Cerebellar cortex (tissue), 1 donor: ENCODE measurements at places on chromosomes 7 and 10.

DNA sequence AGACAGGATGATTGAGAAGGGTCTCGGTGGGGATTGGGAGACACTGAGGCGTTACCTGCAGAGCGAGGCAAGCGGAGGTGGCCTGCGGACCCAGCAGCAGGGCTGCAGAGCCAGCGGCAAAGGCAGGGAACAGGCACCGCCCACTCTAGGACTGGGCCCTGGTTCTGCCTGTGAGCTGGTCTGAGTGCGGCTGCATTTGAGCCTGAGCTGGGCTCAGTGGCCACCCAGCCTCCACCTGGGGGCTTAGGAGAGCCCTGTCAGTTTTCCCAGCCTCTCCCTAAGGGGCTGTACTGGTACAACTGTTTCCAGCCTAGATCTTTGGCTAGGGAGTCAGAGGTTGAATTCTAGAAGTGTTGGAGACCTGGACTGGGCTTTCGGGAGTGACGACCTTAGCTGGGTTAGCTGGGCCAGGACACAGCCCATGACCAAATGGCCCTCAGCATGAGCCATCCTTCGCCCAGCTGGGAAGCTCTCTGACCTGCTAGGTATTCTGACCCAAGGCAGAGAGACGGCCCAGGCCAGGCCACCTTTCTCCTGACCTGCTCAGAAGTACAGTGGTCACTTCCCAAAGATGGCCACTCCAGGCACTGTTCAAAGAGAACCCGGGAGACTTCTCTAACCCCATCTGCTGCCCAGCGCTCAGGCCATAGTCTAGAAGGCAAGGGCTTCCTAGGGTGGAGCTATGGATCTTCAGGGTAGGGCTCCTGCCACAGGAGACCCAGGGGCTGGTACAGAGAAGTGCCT is 64.9 kb downstream of the PAX2 start:
- DNase-seq: no peak

GRCh38 chr10:8386781-8387180 is 332.3 kb downstream of the GATA3 start:
- DNase-seq: no peak

DNA sequence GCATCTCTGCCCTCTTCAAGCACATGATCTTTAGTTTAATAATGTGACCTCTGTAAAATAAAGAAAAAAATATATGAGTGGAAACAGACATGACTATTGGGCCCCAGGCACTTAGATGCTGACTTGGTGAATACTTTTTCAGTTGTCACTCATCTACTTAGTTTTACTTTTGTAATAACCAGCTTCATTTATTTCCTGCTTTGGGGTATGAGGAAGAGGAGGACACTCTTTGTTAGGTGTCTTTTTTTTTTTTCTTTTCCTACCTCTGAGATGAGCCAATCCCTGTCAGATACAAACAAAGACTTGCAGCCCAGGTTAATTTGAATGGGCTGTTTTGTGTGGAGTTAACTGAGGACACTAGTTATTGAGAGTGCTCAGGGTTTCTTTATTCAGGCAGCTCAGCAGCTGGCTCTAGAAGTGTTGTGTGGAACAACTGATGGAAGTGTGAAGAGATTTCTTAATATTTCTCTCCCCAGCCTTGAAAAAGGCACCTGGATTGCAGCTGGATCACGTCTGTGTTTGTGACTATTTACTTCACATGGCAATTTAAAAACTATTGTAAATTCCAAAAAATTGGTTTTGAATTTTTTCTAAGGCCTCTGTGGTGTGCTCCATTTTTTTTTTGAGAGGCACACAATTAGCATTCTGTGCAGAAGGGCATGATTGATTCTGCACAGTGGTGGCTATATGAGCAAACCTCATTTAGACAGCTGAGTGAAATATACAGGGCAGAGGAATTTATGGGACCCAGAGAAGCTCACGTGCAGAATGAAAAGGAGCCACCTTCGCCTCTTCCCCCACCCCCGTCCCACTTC is 333.8 kb downstream of the LRMDA start:
- no peak for DNase-seq

DNA sequence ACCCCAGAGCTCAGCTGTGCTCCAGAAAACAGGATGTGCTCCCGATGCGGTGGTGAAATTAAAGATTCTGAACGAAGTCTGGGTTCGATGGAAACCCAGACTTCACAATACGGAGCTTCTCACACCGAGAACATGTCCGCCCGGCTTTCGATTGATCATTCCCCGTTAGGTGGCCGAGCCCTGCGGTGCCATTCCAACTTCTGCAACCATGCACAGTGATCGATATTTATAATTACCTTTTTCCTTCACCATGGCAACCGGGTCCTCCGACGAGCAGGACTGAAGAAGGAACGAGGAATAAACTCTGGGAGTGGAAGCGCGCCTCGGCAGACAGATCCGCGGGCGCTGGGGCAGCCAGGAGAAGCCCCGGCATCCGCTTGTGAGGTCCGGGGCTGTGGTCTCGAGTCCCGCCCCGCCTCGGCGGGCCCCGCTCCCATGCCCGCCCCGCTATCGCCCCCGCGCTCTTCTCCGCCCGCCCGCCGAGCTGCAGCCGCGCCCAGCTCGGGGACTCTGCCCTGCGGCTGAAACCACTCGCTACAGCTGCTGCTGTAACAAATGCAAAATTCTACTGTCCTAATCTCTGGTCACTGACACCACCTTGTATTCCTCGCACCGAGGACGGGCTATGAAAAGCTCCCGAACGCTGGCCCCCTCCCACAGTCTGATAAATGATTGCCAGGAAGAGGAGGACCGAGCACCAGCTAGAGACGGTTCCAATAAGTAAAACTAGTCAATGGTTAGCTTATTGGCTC is 26.2 kb downstream of the ABLIM1 start:
- DNase-seq: no peak

- DNase-seq: no peak
Measured at GRCh38 chr10:88617772-88618300, 31.3 kb downstream of the LIPJ start.

GRCh38 chr7:102935450-102936115 is 22.8 kb downstream of the LRRC17 start:
- no peak for DNase-seq

DNA sequence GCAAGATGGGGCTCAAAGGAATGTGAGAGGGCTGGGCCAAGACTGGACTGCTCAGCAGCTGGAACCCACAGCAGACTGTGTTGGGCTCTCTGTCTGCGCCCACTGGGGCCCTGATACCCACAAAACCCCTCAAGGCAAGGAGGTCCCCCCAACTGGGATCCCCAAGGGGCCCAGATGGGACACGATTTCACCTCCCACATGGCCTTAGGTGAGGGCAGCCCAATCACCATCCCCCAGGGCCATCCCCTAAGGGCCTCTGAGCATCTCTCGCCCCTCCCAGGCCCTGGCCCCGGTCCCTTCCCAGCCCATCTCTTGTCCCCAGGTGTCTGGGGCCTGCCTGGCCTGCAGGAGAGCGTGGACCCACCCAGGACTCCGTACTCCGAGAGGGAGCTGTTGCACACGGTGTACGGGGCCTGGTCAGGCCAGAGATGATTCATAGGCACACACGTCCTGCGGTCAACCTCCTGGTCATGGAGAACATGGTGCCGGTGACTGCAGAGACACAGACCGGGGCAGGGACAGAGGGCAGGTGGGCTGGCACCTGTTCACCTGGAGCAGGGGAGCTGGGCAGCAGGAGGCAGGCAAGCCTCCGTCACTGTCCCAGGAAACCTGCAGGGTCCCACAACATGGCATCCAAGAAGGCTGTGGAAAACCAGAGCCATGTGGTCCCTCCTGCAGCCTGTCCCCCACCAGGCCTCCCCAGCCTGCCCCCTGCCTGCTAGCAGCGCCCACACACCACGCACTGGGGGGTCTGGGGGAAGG is 21.6 kb downstream of the OGDHL start:
- no peak for DNase-seq

GRCh38 chr7:6637544-6638229 is 569 bp downstream of the ZNF316 start:
- no peak for DNase-seq

GRCh38 chr7:16542401-16542800 is 15.8 kb downstream of the LRRC72 start:
- no peak for DNase-seq

DNA sequence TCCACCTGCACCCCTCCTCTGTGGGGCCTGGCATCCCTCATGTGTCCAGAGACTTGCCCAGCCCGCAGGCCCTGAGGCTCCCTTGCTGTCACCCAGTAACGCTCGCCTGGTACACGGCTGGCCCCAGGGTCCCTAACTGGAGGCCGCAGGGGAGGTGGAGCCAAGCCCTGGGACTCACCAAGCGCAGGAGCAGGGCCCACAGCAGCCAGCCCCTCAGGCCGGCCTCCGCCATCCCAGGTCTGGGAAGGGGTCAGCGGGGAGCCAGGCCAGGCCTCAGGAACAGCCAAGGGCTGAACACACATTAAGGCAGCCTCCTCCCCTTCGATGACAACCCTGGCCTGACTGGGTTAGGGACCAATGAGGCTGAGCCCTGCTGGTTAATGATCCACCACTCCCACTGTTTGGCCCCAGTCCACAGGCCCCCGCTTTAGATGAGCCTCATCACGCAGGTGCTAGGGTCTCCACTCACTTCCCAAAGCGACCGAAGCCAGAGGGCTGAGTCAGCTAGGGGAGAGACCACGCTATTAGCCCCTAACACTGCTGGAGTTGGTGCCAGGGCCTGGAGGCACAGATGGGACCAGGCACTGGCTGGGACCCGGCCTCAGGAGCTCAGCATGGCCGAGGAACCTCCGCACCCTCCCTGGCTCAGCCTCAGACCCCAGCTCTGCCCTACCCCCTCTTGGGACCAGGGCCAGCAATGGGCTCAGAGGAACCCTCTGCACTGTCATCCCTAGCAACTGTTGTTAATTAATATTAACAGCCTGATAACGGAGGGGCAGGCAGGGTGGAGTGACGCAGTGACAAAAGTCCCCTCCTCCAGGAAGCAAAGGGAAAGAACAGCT is at the start of gene NPC1L1:
Gene NPC1L1, minus strand, starts transcription at position 303 of the 842 bp plus-strand sequence. Its CDS starts 71 bp downstream, at position 232.
- DNase-seq: no peak

- no peak for DNase-seq
Measured at GRCh38 chr10:72323108-72323749, 31.5 kb downstream of the DNAJB12 start.

- no peak for DNase-seq
Measured at GRCh38 chr7:150631866-150632864, at the start of gene GIMAP6. GIMAP6 (minus strand) TSS chr7:150632385; CDS start chr7:150630142, 2,243 bp downstream.

DNA sequence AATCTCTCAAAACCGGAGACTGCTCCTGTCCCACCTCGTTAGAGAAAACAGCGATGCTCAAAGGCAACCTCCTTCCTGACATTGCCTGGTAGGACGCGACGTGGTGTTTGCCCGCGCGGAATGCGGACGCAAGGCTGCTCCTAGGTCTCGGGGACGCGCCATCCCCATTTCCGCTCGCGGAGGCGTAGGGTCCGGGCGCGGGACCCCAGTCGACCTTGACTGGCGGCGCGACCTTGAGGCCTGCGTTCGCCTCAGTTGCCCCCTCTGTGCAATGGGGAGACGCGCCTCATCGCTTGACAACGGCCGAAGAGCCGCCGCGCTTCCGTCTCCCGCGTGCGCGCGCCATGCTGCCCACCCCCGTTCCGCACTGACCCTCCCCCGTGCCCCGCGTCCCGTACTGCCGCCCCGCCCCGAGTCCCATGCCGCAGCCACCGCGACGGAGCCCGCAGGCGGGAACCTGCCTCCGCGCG is 412 bp upstream of the PPIA start:
- peak; percentile 69 for DNase-seq

DNA sequence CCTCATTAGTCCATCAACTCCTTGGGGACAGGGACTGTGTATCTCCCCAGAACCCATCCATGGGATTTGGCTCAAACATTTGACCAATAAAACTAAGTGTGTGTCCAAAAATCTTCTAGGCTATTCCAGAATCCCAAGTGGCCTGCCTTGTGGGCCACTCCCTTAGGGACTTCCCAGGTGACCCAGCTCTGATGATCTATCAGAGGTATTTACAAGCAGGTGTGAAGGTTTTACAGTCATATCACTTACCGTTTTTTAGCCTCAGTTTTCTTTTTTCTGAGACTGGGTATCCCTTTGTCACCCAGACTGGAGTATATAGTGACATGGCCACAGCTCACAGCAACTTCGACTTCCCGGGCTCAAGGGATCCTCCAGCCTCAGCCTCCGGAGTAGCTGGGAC is 64.4 kb downstream of the PIP4K2A start:
- DNase-seq: no peak

- no peak for DNase-seq
Measured at GRCh38 chr10:56973766-56974165, 612.7 kb upstream of the ZWINT start.

DNA sequence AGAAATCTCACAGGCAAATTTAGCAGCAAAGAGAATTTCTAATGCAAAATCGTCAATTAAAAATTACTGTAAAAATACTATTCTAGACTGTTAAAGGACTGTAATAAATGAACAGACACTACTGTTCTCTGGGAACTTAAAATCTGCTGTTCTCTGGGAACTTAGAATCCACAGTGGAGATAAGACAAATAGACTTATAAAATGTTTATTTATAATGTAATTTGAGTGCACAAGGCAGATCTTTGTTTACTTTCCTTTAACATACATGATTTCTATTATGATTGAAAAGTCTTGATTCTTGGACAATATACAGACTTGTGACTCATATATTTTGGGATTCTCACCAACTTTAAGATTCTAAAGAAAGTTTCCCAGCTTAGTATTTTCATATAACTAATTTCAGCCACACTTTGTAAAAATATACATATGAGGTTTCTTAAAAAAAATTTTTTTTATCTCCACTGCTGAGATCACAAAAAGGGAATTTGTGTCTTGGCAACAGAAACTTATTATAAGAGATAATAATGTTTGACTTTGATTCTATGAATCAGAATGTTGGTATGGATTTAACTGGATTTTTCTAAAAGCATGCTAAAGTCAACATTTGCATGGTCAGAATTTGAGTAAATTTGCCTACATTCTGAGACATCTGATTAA is 166.3 kb upstream of the RHOBTB1 start:
- no peak for DNase-seq

GRCh38 chr7:126213876-126214275 is 1038.9 kb downstream of the GRM8 start:
- DNase-seq: no peak

GRCh38 chr10:122285506-122286444 is 14.7 kb downstream of the BTBD16 start:
- DNase-seq: no peak

DNA sequence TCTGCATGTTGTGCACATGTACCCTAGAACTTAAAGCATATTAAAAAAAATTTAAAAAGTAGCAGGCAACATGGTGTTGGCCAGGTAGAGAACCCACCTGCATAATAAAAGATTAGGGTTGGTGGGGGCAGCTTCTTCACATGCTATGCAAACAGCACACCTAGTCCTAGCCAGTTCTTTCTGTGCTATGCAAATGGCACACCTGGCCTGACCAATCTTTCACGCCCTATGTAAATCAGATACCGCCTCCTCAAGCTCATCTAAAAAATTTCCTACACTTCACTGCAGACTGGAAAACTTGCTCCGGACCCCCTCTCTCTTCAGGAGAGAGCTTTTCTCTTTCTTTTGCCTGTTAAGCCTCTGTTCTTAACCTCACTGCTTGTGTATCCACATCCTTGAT is 14.5 kb upstream of the PIP start:
- no peak for DNase-seq

DNA sequence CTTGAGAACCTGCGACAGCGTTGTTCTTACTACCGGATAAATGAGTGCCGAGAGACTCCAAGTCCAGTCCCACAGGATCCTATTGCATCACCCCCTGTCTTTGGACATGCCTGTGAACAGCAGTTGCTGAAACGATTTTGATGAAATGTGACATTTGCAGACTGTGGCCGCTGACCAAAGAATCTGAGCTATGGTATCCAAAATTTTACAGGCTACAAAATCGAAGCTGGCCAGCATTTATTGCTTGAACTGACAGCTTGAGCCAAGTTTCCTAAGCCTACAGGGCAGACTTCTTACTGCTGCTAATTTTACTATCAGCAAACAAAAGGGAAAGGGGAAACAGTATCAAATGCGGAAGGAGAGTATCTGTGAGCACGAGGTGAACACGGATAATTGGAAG is 12.1 kb upstream of the NPVF start:
- DNase-seq: peak; percentile 97

GRCh38 chr10:91163869-91164474 is 56.5 kb upstream of the PCGF5 start:
- peak; percentile 41 for DNase-seq
